ENCODE measurements at places on chromosomes 13 and 19. TPM values are rescaled to one million over a fixed set of nuclear protein-coding genes. Genes with fewer than 3 reads are reported as not detected.

DNA sequence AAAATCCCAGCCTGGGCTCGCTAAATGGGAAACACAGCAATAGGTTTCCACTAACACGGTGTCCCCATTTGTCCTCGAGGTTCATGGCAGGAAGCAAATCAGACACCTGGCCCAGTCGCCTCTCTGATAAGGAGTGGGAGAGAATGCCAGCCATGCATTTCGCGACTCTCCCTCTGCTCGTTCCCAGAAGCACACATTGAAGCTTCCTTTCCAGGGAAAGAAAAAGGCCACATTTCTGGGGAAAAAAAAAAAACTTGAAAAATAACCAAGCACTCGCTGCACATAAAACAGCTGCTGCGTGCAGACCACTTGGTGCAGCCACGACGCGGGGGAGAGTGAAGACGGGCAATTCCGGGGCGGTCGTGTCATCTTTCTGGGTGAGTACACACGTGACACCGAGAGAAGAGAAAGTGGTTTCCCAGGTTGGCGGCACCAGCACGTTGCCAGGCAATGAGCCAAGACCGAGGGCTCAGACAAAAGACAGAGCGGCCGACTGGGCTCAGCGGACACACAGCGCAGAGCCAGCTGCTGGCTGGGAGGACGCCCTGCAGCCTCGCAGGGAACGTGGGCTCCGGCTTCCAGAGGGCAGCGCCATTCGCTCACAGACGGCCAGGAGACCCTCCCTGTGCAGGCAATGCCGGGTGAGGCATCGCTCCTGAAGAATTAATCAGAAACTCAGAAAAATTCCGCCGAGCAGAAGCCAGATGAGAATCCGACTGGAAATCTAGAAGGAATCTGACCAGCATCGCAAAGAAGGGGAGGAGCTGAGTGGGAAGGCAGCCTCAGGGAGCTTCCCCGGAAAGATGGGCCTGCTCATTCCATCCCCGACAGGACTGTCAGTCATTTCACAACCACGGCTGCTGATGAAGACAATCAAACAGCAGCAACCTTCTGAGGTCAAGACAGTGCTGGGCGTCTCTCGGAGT lies 83.2 kb upstream of the IRS2 start:
- DNase-seq, result no peak

Gene KLK5
- not detected for total RNA-seq

GRCh38 chr13:37601648-37602440 lies 3.3 kb upstream of the POSTN start:
- no peak for DNase-seq

GRCh38 chr19:28596561-28597071 lies 616.3 kb downstream of the UQCRFS1 start:
- no peak for DNase-seq

DNA sequence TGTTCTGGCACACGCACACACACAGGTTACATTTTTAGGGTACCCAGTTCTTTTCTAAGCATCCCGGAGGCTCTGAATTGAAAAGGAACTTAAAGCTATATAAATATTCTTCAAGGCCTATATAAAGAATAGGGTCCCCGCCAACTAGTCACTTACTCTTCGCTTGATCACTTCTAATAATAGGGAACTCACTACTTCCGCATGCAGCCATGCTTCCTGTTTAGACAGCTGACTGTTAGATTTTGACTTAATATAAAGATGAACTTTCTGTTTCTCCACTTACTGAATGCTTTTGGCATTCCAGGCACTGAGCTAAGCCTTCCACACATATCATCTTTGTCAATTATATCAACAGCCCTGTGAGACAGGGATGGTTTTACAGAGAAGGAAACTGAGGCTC lies 259.6 kb downstream of the TSHZ3 start:
- no peak for DNase-seq

- no peak for DNase-seq
These were observed 98.7 kb downstream of the FAM216B start for GRCh38 chr13:42880056-42880605.

GRCh38 chr13:29446016-29446415 lies 149.5 kb downstream of the SLC7A1 start:
- DNase-seq, result no peak

All from pulmonary artery endothelial cell (primary cell).